ENCODE measurements at places on chromosomes 13 and 19.
A peak's percentile ranks its signal among the peaks of the same experiment; 100 is the strongest.

DNA sequence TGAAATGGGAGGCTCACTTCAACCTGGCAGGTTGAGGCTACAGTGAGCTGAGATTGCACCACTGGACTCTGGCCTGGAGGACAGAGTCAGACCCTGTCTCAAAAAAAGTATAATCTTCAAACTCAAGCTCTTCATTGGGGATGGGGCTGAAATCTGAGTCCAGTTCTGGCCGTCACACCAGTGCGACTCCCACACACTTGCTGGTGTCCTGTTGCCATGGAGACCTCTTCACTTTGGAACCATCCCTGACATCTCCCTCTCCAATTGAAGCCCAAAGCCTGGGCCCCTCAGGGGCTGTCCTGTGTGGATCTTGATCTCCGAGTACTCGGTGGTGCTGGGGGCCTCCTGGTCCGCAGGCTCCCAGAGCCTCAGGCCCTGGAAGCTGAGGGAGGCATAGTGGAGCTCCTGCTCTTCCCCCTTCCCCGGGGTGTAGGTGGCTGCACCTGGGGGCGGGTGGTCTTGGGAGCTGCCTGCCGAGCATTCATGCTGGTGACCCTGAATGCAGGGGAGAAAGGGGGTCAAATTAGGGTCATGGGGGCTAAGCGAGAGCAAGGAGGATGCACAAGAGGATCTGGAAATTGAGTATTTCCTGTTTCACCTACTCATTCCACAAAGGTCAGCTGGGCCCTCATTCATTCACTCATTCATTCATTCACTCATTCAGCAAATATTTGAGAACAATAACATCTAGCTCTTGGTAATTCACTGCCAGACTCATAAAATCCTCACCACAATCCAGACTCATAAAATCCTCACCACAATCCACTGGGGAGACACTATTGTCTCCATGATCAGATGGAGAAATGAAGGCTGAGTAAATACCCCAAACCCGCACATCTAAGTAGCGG is 11.0 kb downstream of the SIGLEC11 start:
- no peak for DNase-seq

DNA sequence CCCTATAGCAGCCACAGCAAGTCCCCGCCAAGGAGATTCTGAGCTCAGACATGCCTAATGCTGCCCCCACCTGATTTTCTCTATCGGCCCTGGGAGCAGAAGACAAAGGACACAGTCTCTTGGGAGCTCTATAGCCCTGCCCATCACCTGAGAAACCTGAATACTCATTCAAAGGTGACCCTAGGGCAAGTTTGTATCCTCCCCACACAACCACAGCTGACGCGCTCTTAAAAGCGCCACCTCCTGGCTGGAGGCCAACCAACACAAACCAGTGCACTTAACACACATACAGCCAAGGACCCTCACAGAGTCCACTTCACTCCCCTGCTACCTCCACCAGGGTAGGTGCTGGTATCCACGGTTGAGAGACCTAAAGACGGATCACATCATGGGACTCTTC is 8.8 kb upstream of the IGFL4 start:
- DNase-seq = no peak

- DNase-seq = no peak
Measured at GRCh38 chr13:84029396-84029795, 147.1 kb upstream of the SLITRK1 start.

DNA sequence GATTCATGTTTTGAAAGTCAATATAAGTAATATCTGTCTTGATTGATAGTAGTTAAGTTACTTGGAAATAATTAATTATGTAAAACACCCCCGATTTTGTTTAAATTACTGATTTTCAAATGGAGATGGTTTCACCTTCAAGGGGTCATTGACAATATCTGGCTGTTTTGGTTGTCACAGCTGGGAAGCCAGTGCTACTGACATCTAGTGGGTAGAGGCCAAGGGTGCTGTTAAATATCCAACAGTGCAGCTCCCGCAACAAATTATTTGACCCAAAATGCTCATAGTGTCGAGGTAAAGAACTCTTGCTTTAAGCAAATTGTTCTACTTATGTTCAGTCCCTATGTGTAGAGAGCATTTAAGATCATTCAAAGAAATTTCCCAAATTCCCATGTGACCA is 50.6 kb upstream of the PCDH20 start:
- no peak for DNase-seq

- no peak for DNase-seq
Measured at GRCh38 chr13:23612731-23613130, 42.5 kb downstream of the TNFRSF19 start.

DNA sequence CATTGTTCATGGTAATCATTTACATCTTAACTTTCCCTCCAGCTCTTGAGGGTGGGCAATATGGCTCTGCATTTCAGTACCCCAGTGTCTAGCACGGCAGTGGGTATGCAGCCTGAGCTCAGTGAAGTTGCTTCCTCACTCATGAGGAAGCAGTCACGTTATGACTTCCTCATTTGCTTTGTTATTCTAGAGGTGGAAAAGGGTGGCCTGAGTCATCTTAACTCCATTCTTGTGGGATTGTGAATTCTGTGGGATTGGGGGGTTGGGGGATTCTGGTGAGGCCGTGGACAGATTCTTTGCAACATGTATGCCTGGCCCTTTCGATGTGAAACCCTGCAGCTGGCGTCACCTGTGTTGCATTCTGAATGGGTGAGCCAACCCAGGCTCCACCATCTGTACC is 406.7 kb upstream of the ZNF507 start:
- DNase-seq = no peak

DNA sequence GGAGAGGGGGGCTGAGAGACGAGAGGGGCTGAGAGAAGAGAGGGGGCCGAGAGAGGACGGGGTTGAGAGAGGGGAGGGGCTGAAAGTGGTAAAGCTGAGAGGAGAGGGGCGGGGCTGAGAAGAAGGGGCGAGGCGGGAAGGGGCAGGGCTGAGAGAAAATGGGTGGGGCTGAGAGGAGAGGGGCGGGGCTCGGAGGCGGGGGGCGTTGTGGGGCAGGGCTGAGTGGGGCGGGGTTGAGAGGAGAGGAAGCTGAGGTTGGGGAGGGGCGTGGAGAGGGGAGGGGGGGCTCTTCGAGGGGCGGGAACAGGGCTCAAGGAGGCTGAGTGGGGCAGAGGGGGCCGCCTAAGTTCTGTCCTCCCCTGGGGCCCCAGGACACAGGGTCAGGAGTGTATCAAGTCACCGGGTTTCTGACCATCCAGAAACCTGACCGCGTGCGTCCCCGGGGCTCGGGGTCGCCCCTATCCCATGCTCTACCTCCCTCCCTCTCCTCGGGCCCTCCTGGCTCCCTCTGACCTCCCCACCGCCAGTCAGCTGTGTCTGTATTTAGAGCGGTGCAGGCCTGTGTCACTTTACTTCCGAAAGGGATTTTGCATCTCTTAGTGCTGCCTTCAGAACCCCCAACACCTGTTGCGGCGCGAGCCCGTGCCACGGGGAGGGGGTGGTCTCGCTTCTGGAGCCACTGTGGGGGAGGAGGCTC is 38.6 kb upstream of the SEMA6B start:
- peak; percentile 77 for DNase-seq

DNA sequence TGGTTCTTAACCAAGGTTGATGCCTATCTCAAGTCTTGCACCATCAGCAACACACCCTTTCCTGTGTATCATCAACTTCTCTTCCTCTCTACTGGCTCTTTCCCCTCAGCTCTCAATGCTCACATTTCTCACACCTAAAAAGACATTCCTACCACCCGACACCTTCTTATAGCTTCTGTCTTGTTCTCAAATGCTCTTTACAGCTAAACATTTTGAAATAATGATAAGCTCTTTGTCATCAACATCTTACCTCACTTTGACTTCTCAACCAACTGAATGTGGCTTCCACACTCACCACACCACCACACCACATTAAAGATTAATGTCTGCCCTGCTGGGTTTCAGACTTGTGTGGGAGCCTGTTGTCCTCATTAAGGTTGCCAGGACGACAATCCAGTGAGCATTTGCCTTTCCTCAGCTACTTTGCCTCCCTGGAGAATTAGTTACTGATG is 67.8 kb downstream of the RXFP2 start:
- no peak for DNase-seq

DNA sequence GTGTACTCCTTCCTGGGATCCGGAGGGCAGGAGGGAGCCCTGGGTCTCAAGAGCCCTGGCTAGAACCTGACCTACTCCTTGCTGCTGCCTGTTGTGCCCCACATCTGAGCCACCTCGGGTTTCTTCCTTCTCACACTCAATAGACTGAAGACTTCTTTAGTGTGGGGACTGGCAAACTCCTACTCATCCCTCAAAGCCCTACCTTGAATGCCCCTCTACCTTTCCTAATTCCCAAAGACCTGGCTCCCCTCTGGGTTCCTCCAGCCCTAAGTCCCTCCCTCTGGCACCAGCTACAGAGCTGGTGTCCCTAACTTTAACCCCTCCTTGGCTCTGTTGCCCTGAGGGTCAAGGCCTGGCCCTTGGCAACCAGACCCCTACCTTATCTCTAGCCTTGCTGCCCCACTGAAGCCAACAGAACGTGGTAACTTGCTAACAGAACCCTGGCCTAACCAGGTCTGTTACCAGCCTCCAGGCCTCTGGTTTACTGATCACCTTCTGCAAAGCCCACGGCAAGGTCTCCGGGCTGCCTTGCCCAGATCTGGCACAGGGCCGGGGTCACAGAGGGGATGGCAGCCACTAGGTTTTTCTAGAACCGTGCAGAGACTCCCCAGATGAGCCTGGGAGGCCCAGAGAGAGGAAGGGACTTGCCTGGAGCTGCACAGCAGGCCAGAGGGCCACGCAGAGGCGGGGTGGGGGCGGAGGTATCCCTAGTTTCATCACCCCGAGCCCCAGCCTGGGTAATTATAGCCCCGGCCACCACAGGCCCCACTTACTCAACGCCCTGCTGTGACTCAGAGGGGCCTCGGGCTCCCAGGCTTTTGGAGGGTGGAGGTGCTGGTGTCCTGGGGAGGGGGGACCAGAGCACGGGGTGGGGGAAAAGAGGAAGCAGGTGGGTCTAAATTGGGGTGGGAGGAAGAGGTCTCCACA is 15.3 kb downstream of the ZBTB7A start:
- DNase-seq = no peak

- DNase-seq = no peak
Measured at GRCh38 chr13:75194717-75195462, 287.1 kb downstream of the TBC1D4 start.

- peak; percentile 83 for DNase-seq
Measured at GRCh38 chr19:23817519-23817918, 58.8 kb upstream of the ZNF681 start.

DNA sequence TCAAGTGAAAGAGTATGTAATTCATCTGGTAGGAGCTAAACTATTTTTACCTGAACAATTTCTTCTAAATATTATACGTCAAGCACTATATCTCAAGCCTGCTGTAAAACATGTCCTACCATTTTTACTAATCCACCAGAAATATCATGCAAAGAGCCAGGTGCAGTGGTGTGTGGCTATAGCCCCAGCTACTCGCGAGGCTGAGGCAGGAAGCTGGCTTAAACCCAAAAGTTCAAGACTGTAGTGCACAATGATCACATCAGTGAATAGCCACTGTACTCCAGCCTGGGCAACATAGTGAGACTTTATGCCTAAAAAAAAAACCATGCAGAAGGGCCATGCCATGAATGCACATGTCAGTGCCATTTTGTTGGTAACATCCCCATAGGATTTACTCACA is 20.7 kb upstream of the CLN5 start:
- peak; percentile 23 for DNase-seq

- DNase-seq = no peak
Measured at GRCh38 chr13:33345842-33346241, 60.3 kb upstream of the STARD13 start.

DNA sequence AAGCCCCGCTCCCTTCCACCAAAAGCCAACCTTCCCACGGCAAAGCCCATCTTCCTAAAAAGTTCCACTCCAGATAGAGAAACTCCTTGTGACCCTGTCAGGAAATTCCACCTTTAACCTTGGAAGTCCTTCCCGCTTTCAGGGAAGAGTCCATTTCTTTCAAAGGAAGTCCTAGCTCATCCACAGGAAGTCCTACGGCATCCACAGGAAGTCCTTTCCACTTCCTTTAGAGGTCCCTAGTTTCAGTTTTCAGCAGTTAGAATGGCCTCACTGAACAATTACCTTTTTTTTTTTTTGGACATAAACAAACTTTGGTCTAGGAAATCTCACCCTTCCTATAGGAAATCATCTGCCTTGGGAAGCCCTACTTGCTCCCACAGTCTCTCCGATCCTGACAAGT is 31.7 kb downstream of the TRPM4 start:
- no peak for DNase-seq

- no peak for DNase-seq
Measured at GRCh38 chr13:20492641-20493040, 33.0 kb downstream of the CRYL1 start.

DNA sequence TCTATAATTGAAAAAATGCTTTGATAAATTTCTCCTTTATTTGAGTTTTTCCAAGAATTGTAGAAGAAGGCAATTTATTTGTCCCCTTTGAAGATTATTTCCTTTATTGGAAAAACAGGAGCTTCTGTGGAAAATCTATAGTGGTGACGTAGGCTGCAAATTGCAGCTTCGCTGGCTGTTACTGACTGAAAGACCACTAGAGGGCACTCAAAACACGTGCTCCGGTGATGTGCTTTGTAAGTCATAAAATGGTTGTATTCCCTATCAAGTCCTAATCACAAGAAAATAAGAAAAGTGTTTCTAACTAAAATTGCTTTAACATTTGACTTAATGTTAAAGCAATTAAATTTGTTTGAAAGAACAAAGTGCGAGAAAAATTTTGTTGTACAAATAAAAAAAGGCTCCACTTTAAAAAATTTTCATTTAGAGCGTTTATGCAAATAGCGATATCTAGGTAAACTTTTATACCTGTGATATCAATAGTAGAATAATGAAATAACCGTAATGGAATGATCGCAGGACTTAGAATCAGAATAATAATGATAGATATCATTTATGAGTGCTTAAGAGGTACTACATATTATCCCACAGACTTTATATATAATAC is 638.2 kb upstream of the SPRY2 start:
- DNase-seq = peak; percentile 51

DNA sequence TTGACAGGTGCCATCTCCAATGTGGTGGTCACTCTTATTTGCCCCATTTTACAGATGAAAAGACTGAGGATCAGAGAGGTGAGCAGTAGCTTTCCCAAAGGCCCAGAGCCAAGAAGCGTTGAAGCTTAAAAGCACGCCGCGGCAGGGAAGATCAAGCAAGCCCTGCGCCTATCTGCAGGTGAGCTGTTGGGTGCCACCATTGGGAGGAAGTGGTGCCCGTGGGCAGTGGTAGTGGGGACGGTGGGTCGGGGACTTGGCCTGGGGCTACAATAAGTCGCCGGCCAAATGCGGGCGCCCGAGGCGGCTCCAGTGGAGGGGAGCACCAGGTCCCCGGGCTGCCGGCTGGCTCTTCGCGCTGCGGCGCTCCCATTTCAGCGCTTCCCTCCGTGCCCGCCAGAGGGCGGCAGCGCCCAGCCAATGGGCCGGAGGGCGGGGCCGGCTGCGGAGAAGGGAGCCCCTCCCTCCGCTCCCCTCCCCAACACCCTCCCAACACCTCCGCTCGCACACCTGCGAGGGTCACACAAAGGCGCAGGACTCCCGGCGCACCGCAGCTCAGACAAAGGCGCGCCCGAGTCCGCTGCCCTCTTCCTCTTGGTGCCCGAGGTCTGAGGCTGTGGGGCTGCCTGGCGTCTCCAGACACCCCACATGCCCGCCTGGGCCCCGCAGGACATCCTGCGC is 744 bp upstream of the POU2F2 start:
- DNase-seq = peak; percentile 91

GRCh38 chr19:40266119-40266518 is 19.0 kb downstream of the AKT2 start:
- DNase-seq = no peak

GRCh38 chr19:53809518-53810186 is 14.5 kb downstream of the NLRP12 start:
- DNase-seq = peak; percentile 49

GRCh38 chr13:113599391-113599790 is 14.8 kb downstream of the TFDP1 start:
- no peak for DNase-seq

- no peak for DNase-seq
Measured at GRCh38 chr13:55992145-55992544, 1148.6 kb upstream of the PRR20A start.
